Activated T-cell treated with anti-CD3 and anti-CD28 coated beads, Interleukin-2, amount 50 U/mL, for 72 hours (primary cell): ENCODE measurements at places on chromosomes 13 and 19. TPM values are rescaled to one million over a fixed set of nuclear protein-coding genes. Genes with fewer than 3 reads are reported as not detected.

DNA sequence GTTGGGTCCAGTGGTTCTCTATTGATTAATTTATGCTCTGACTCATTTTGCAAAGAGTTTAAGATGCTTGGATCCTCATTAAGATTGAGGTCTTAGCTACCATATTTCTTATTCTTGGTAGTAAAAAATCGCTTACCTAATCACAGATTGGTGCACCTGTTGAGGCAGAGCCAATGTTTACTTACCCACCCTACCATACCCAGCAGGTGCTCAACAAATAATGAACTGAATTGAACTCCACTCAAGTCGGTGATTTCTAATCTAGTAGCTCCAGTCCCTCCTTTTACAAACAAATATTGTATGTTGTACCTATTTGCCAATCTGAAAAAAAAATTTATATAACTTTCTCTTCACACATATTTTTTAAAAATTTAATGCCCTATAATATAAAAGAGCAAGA is 361.0 kb downstream of the FGF14 start:
- H3K36me3 ChIP-seq = no peaks in the 10 kb centered on the region
- DNase-seq = no peak
- no peaks in the 10 kb centered on the region for H3K4me1 ChIP-seq
- peaks cover 5% of the 10 kb centered on the region for H3K27me3 ChIP-seq

DNA sequence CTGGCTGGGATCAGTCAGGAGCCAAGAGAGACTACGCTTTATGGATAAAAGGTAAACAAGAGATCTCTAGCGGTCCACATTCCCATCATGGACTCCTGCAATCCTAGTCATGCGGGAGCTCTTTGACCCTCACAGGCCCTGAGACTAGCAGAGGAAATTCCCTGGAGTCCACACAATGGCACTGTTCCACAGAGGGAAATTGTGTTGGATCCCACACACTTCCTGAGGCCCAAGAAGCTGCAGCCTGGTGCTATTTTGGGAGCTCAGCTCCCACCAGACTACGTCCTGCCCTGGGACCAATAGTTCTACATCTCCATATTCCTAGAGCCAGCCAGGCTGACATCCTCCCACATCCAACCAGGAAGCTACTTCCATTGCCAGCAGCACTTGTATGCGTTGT is 2358.4 kb downstream of the PCDH9 start:
- H3K4me1 ChIP-seq = no peaks in the 10 kb centered on the region
- DNase-seq = no peak
- no peak overlapping the region for H3K27ac ChIP-seq

DNA sequence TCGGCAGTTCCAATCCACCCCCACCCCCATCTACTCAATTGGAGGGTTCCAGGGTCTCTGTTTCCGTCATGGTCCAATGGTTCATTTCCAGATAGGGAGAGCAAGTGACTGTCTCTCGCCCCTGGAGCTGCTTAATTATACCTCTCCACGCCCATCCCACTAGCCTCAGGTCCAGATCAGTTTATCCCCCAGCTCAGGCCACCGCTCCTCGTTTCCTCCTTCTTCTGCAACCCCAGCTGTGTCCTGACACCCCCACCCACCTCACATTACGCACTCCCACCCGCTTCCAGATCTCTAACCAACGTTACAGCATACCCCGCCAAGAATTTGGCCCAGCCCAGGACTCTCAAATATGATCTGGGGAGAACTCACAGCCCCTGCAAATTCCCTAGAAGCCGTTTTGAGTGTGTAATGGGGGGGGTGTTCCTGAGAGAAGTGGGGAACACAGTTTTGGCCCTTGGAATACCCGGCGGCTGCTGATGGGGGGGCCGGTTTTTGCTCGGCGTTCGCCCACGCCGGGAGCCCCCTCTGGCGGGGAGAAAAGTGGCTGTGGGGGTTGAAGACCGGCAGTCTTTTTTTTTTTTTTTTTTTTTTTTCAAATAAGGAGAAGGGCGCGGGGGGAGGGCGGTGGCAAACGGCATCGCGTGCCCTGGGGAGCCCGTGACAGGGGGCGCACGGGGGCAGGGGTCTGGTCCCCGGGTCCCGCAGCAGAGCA is 1.7 kb upstream of the PDE4A start:
- H3K27me3 ChIP-seq = peaks cover 45% of the 10 kb centered on the region
- peak; percentile 23 for DNase-seq
- H3K4me1 ChIP-seq = peaks cover 64% of the 10 kb centered on the region
- H3K36me3 ChIP-seq = peaks cover 2% of the 10 kb centered on the region
- H3K4me3 ChIP-seq = peak overlapping the region; percentile 96
- H3K27ac ChIP-seq = no peak overlapping the region

DNA sequence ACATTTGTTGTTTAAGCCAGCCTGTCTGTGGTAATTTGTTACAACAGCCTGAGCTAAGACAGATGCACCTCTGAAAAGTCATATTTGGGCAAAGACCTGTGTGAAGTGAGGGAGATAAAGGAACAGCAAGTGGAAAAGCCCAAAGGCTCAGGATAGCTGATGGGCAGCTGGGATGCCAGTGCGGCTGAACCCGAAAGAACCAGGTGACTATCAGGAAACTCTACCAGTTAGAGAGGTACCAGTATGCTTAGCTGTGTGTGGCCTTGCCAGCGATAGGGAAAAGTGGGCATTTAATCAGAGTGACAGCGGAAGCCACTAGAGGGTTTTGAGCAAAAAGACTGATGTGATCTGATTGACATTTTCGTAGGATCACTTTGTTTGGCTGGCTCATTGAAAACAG is 764.8 kb upstream of the GPC6 start:
- no peaks in the 10 kb centered on the region for H3K4me1 ChIP-seq
- H3K36me3 ChIP-seq = no peaks in the 10 kb centered on the region
- H3K27ac ChIP-seq = no peak overlapping the region
- DNase-seq = no peak

- no peak for DNase-seq
- H3K4me3 ChIP-seq = no peak overlapping the region
- H3K27ac ChIP-seq = no peak overlapping the region
- H3K36me3 ChIP-seq = no peaks in the 10 kb centered on the region
- H3K4me1 ChIP-seq = peaks cover 6% of the 10 kb centered on the region
Observed at GRCh38 chr19:12596485-12596884, 14.1 kb downstream of the ZNF490 start.

- H3K27ac ChIP-seq = no peak overlapping the region
- H3K4me1 ChIP-seq = peaks cover 6% of the 10 kb centered on the region
- H3K36me3 ChIP-seq = no peaks in the 10 kb centered on the region
Observed at GRCh38 chr19:47390533-47391488, 28.5 kb downstream of the MEIS3 start.

The AMH gene
- total RNA-seq = 4.6 TPM

The RASGRP4 gene
- 10.1 TPM for total RNA-seq
